ENCODE measurements at places on chromosomes 6 and 20.

DNA sequence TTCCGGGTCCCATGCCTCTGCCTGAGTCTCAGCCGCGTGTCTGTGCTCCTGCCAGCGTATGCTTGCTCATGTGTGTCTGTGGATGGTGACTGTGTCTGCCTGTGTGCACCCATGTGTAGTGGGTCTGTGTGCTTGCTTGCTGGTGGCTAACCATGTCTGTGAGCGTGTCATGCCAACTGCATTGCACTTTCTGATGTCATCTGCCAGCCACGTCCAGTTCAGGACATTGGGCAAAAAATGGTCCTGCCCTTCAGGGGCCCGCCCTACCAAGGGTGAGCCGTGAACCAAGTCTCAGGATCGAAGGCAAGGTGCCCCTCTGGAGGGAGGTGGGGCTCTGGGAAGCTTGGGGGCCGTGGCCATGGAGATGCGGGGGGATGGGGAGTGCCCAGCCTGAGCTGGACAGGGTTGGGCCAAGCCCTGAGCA is 9.4 kb upstream of the ZBTB46 start:
- DNase-seq, result no peak

- DNase-seq, result no peak
These were observed 324.2 kb upstream of the CNR1 start for GRCh38 chr6:88490195-88490907.

- no peak for DNase-seq
These were observed 104.7 kb upstream of the SGK1 start for GRCh38 chr6:134422426-134423231.

DNA sequence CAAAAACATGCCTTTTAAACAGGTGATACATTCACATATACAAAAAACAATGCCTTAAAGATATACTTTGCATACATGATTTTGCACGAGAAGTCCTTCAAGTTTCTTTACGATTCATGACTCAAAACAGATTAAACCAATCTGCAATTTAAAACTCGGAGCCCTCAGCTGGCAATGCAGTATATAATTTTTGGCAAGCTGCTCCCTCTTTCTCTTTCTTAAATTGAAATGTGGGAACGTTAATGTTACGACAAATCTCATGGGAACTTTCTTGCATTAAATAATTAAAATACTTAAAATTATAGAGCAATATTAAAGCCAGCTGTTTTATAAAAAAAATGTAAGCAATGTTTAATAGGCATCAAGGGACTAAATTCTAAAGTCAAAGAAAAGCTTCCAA is 334.6 kb downstream of the ESR1 start:
- no peak for DNase-seq

DNA sequence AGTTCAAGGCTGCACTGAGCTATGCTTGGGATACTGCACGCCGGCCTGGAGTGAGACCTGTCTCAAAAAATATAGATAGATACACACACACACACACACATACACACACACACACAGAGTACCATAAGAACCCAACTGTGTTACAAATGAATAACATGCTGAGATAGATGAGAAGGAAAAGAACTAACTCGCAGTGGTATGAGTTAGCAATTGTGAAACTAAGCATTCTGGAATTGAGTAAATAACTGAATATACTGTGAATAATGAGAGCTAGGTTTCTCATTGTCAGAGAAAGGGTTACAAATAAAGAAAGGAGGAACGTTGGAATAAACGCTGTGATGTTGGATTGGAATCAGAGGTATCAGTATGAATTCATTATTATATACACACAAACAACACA is 14.6 kb upstream of the FAXC start:
- no peak for DNase-seq

DNA sequence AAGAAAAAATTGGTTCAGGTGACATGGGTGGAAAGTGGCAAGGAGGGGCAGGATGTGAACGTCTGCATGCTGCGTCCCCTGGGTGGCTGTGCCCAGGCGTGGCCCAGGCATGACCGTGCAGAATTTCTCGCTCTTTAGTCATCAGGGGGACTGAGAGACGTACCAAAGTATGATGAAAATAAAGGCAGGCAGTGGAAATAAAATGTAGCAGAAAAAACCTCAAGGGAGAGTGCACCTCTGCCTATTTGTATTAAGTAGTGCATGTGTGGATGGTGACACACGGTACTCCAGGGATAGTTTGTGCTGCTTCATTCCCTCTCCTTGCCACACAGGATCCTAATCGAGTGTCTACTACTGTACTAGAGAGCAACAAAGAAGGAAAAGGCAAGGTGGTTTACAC is 81.1 kb downstream of the ATP9A start:
- DNase-seq, result no peak

GRCh38 chr20:11128721-11129120 is 454.9 kb upstream of the JAG1 start:
- DNase-seq, result no peak

DNA sequence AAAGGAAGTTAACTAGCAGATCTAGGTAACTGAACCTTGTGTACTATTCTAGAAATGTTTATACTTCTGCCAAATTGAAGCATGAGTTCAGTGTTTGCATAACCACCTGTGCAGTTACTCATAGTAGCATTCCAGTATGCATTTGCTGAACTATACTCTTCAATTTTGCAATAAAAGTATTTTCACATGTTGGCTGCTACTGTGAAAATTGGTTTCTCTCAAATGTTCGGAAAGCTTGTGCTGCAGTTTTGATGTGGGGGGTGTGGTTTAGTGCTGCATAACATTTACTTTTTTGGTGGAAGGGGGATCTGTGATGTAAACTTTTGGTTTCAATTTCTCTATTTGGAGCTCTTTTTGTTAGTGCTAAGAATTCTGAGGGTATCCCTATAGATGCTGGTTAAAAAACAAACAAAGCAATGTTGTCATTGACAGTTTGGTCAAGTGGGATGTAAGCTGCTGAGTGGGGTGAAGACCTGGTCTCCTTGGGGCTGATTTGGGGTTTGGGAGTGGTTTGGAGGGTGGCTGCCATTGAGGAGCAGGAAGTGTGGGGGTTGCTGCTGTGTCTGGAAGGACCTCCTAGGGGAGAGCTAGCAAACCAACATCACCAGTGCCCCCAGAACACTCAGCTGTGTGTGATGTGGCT is 87.8 kb downstream of the CARMIL1 start:
- DNase-seq, result no peak

DNA sequence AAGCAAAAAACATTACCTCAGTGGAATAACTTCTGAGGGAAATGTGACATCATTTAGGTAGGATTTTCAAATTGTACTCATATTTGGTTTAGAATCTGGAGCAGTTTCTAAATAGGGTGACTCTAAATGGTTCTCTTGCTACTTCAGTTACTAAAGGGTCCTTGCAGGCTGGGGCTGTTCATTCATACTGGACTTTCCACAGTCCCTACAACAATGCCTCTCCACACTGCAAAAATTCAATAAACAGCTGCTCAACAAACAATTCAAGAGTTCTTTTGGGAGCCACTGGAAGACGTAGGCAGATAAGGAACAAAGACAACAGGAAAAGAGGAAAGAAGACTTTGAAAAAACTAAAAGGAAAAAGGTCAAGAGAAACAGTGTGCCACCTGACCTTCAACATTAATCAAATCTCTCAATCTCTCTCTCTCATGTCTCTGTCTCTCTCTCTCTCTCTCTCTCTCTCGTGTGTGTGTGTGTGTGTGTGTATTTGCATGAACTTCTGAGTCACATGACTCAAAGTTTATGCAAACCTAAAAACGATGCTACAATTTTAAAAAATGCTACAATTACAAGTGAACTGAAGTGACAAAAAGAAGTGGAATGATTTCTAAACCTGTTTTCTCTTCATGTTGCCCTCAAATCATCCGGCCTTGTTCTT is 14.5 kb downstream of the NOL7 start:
- DNase-seq, result no peak

DNA sequence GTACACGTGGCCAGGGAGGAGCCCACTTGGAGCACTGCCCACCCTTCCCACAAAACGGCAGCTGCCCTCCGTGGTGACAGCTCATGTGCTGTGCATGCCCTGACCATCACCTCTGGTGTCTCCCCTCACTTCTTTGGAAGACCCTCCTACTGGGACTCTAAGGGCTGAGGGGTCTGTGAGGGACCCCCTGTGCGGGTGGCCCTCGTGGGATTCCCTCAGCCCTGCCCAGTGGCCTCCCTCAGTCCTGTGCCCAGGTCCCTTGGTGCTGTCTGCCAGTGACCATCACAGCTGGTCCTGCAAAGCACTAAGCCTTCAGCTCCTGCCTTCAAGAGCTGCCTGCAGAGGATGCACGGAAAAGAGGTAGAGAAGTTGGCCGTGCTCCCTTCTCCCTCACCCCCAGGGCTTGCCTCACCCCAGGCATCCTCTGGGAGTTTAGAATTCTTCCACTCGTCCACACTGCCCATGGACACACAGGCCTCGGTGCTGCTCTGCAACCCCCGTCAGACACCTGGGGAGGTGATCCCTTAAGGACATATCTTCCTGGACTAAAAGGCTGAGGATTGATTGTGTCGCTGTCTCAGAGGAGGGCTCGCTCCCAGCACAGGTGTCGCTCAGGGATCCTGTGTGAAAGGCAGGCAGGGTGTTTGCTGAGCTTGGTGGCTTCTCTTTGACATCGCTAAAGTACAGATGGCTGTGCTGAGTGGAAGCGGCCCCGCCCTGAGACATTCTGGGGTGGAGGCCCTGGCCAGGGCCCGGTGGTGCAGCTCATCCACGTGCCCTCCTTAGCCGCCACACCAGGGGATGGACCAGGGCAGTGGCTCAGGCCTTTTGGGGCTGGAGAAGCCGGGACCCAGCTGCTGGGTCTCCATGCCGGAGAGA is 119.5 kb upstream of the FRMD1 start:
- no peak for DNase-seq

GRCh38 chr6:30686908-30687658 is 638 bp upstream of the PPP1R18 start:
- DNase-seq, result peak; percentile 69

- no peak for DNase-seq
These were observed 32.8 kb upstream of the ZNFX1 start for GRCh38 chr20:49310705-49311104.

- no peak for DNase-seq
These were observed 126.8 kb downstream of the MTHFD1L start for GRCh38 chr6:150992262-150992661.

GRCh38 chr6:126657561-126658175 is 317.8 kb downstream of the CENPW start:
- DNase-seq, result no peak

DNA sequence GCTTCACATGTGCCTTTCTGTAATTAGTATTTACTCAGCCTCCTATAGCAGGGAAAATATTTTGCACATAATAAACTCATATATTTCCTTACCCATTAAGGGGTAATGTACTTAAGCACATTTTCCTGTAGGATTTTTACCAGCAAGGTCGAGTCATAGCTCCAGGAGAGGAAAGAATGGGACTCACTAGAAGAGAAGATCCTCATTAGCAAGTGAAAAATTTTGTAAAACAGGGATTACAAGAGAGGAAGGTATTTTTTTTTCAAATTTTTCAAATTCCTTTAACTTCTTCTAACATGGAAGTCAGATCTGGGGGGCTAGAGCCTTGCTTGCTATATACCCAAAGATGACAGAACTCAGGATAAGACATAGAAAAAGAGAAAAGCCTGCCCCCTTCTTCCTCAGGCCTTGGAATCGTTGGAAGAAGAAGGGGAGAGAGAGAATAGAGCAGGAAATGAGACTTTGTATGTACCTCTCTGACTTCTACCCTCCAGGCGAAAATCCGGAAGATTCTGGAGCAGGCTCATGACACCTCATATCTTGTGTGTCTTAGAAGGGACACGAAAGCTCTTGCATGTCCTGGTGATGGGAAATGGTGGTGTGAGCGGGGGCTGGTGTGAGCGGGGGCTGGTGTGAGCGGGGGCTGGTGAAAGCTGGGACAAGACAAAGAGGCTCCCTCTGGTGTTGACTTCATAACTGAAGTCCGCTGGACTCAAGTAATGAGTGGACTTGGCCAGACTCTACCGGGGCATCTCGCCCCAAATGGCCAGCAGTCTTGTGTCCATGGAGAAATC is 256.9 kb upstream of the PLCB4 start:
- DNase-seq, result no peak

DNA sequence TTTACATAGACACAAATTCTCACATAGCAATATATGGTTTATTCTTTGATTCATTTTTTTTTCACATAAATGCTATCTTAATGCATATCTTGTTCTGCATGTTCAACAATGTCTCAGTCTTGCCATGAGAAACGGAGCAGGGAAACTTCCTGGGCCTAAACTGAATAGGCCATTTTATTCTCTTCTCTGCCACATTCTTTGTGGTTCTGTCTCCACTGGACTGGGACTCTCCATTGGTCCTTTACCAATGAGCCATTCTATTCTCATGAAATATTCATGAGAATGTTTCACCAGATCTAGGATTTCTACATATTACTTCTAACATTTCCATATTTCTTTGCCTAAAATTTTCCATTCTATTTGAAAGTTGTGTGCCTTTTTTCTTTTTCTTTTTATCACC is 42.8 kb downstream of the LAMA2 start:
- DNase-seq, result no peak

GRCh38 chr6:74222768-74223333 is 526.8 kb downstream of the CD109 start:
- no peak for DNase-seq

GRCh38 chr6:87682310-87682709 is 19.7 kb downstream of the AKIRIN2 start:
- DNase-seq, result no peak

- no peak for DNase-seq
These were observed 1.9 kb upstream of the TREML1 start for GRCh38 chr6:41156001-41156400.

DNA sequence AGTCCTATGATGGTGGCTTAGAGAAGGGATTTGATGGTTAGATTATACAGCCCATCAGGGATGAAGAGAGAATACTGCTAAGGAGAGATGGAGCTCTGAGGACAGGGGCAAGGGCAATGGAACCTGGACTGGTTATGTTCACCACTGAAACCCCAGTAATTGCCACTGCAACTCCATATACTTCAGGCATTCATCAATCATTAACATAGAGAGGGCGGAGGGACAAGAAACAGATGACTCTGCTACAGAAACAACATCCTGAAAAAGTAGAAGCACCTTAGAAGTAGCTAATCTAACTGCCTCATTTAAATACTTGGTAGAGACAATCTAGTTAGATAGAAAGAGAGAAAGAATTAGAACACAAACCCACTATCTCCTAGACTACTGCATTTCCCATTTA is 89.8 kb downstream of the MDN1 start:
- no peak for DNase-seq

DNA sequence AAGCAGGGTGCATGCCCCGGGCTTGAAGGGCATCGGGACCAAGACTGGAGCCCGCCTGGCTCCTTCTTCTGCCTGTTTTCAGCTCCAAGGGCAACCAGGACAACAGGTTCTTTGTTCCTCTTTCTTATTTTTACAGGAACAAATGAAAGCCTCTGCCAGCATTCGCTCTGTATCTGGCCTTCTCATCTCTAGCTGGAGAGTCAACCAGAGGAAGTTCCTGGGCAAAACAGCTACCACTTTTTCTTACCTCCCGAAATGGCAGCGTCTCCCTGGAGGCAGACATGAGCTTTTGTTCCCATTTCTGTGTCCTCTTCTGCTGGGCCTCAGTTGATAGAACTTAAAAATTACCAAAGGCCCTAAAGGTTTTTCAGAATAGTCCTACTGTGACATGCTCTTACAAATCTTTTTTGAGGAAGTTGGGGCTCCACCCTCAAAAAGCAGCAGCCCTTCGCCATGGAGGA is 74.1 kb upstream of the NAA20 start:
- DNase-seq, result no peak
